Hindlimb muscle (tissue), 1 donor: ENCODE measurements at places on chromosomes 11 and 22.

DNA sequence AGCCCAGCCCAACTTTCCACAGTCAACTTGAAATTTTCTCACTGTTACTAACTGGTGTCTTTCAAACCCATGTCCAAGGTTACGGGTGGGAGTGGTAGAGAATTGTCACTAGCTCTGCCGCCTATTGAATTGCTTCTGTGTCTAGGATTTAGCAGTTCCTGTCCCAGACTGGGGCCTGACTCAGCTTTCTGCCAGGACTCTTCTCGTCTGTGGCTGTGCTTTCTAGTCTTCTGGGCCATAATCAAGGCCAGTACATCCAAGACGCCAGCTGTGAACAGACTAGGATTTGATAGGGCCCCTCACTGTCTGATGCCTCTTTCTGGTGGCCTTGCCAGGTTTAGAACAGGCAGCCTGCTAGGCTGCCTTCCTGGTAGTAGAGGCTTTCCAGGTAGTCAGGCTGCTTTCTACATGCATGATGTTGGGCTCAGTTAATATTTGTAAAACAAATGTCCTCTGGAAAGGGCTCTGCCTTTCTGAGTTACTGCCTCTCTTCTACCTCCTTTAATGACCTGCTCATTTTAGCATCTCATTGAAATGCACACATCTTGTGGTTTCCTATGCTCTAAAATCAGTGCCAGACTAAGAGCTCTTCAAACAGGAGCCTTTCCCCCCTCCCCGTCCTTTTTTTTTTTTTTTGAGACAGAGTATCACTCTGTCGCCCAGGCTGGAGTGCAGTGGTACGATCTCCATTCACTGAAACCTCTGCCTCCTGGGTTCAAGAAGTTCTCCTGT lies 13.1 kb upstream of the HIKESHI start:
- no peak for DNase-seq

GRCh38 chr11:62958547-62959421 lies 26.0 kb downstream of the SLC22A6 start:
- peak; percentile 72 for DNase-seq

DNA sequence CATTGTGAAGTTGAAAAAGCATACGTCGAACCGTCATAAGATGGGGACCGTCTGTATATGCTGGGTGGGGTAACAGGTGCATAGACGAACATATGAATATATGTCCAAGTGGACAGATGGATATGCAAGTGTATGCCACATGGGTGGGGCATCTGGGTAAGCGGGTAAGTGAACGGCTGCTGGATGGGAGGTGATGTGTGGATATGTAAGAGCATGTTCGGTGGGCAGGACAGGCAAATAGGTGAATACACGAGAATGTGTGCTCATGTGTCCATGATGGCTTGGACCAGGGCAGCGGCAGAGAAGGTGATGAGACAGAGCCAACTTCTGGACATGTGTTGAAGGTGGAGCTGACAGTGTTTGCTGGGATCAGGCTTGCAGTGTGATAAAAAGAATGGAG lies 12.0 kb downstream of the IFITM10 start:
- no peak for DNase-seq

- DNase-seq: no peak
These were observed 61.8 kb upstream of the CRYBB3 start for GRCh38 chr22:25137577-25138525.
